CD4-positive, alpha-beta T cell treated with Interleukin-12 subunit alpha and Interleukin-12 subunit beta, for 1 hour (primary cell): ENCODE measurements at places on chromosomes 13 and 19.
A peak's percentile ranks its signal among the peaks of the same experiment; 100 is the strongest.

- DNase-seq, result no peak
These were observed 18.4 kb downstream of the NUMBL start for GRCh38 chr19:40672038-40672437.

GRCh38 chr13:51608857-51609406, 24.7 kb downstream of the WDFY2 start:
- DNase-seq, result no peak

- DNase-seq, result no peak
These were observed 7.8 kb downstream of the CIC start for GRCh38 chr19:42276821-42277220.

DNA sequence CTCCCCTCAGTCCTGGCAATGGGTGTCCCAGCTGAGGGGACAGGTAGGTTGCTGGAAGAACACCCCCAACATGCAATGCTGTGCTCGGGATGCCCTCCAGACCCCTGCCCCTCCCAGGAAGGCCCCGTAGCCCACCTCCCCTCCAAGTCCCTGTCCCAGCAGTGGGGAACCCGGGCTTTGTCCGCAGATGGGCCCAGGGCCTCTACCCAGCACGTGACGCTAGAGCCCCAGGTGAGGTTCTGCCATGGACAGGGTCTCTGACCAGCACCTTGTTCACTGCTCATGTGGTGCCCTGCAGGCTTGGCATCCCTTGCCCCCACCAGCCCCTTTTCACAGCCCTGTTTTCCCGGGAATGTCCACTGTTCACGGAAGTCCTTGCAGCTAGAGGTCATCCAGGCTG, 220.0 kb upstream of the SGCG start:
- DNase-seq, result no peak

- no peak for DNase-seq
These were observed 87.6 kb upstream of the ZNF91 start for GRCh38 chr19:23482829-23483228.

DNA sequence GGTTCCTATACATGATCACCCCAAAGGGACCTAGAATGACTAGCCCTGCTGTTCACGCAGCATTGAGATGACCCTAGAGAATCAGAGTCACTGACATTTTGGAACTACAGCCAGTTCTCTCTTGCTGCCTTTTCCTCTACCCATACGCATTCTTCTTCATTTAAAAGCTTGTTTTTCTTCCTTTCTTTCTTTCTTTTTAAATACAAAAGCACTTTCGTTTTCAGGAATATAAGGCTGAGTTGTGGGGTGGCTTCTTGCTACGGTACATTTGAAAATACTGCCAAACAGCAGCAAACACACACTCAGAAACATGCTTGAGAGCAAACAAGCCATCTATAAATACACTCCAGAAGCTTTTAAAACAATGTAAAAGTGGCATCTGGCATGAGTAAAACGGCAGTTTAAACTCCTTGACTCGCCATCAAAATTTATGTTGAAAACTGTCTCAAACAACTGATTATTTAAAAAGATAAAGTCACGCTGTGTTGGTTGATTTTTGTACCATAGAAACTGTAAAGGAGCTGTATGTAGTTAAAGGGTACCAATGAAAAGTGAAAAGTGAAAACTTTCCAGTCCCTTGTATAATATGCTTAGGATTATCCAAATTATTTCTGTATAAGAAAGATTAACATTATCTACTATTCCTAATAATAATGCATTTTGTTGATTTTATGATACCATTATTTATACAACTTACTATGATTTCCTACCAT, 95.6 kb downstream of the PCDH9 start:
- DNase-seq, result no peak

GRCh38 chr19:16594681-16595091, 22.5 kb upstream of the SLC35E1 start:
- DNase-seq, result peak; percentile 63

GRCh38 chr13:111202156-111202621, 87.1 kb downstream of the ARHGEF7 start:
- no peak for DNase-seq

DNA sequence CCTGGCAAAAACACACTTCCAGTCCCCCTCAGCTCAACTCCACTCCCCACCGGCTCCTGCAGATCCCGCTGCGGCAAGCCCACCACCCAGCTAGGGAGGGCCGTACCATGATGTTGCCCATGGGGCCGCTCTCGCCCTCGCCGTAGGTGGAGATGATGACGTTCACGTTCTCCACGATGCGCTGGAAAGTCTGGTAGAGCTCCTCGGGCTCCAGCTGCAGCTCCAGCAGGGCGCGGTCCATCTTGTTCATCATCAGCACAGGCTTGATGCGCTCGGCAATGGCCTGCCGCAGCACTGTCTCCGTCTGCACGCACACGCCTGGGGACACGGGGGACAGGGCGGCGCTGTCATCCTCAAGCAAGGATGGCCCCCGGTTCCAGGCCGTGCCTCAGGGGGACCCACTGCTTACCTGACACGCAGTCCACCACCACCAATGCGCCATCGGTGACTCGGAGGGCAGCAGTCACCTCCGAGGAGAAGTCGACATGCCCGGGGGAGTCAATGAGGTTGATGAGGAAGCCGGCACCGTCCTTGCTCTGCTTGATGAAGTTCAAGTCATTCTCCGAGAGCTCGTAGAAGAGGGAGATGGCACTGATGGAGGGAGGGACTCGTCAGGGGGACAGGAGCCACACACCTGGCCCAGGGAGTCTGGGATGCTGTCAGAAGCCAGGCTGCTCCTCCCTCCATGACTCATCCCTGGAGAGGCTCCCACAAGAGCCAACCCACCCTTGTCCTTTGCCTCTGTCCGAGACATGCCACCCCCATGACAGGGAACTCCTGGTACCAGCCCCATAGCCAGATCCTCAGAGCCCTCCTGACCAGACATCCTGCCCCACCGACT, 2.3 kb downstream of the EEF2 start:
- DNase-seq, result no peak

DNA sequence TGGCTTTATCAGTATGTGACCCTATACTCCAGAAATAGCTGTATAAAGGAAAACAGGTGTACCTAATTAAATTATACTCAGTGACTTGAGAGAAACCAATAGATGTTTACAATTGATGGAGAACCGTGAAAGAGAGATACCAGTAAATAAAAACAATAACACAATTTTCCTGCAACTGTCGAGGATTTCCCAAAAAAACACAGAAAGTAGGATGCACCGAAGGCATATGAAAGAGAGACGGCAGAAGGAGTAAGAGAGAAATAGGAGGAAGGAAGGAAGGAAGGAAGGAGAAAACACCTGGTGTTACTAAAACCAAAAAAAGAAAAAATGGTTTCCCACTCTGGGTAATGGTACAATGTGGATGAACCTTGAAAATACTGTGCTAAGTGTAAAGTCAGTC, 6.8 kb upstream of the ZNF229 start:
- DNase-seq, result no peak

- DNase-seq, result no peak
These were observed 9.9 kb upstream of the MEX3D start for GRCh38 chr19:1577929-1578618.

DNA sequence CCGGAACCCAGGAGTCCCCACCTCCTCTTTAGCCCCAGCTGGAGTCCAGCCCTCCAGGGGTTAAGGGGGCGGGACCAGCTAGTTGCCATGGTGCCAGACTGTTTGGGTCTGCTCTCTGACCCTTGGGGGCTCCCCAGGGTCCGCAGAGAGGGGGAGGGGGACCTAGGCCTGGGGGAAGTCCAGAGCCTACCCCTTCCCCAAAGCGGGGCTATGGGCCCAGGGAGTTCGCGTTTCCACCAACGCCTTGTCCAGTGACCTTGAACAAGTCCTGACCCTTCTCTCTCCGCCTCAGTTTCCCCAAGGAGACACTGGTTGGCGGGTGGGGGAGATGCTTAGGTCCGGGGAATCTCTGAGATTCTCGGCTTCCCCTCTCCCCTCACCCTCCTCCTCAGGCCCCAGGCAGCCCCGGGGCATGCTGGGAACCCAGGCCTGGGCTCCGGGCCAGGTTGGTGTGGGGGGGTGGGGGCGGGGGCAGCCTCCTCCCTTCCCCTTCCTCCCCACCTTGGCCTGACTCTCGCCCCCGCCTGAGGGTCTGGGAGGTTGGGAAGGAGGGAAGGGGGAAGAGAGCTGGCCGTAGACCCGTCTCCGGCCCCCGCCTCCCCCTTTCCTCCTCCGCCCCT, 2.6 kb upstream of the SPACA6 start:
- peak; percentile 87 for DNase-seq

- DNase-seq, result no peak
These were observed 258.2 kb upstream of the IRS2 start for GRCh38 chr13:110044551-110045111.

DNA sequence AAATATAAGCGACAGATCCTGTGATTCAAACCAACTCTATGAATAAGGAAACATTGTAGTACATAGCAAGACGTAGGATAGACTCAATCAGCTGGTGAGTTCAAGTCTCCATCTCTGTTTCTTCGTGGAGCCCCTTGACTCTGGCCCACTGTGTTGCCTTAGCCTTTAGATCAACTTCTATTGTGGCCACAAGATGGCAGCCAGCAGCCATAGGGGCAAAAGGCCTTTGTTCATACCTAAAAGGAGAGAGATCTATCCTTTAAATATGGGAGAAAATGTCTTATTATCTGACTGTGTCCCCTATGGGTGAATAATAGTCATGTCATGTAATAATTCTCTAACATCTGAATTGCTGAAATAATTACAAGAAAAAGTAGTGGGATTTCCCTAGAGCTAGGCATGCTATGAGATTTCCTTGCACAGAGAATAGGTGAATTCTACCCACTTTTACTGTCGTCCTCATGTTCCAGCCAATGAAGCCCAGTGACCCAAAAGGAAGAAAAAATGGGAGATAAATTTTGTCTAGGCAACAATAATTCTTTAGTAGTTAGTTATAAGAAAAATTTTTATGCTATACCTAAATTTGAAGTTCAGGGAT, 129.4 kb downstream of the PCDH20 start:
- DNase-seq, result no peak

GRCh38 chr19:39202998-39203355, 1.1 kb downstream of the SYCN start:
- DNase-seq, result no peak

GRCh38 chr19:7159105-7159933, 89.8 kb downstream of the ZNF557 start:
- DNase-seq, result no peak

GRCh38 chr19:35081201-35081600, 34.4 kb upstream of the FXYD3 start:
- no peak for DNase-seq

DNA sequence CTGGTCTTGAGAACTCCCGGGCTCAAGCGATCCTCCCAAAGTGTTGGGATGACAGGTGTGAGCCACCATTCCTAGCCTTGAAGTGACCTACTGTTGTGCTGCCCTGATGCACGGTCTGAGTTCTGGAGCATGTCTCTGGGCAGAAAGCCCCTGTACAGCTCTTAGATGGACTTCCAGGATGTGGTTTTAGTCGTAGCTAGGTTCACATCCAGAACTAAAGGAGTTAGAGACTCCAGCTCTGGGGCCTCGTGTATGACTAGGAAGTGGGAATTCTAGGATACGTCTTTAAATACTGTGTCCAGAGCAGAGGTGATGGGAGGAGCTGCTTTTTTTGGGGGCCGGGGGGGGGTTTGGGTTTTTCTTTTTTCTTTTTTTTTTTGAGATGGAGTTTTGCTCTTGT, 12.2 kb downstream of the UPF1 start:
- no peak for DNase-seq

- DNase-seq, result no peak
These were observed 109.9 kb downstream of the FRY start for GRCh38 chr13:32141462-32141861.

DNA sequence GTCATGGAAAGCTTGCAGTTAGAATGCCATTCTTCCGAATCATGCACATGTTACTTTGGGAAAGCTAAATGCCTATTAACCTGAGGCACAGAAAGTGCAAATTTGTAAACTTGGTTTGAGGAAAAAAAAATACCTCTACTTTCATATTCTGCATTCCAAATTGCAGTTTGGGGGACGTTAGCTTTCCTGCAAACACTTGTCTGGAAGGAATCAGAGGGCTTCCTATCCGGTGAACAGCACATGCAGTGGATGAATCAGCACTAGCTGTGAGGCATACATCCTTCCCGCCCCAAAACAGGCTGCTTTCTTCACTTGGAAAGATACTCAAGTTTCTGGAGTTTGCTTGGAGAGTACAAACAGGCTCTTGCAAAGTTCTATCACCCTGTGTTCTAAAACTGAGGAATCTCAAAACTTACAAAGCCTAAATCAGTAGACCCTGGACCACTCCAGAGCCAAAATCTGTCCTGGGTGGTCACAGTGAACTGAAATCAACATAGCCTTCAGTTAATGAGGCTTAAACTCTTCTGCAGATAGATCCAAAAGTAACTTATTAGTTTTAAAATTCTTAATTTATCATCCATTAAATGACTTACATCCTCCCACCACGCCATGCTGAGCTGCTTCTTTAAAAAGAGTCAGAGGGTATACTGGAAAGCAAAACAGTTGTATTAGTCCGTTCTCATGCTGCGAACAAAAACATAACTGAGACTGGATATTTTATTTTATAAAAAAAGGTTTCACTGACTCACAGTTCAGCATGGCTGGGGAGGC, 802.3 kb upstream of the ARGLU1 start:
- no peak for DNase-seq

GRCh38 chr13:45325806-45326205, 15.2 kb downstream of the TPT1 start:
- DNase-seq, result no peak

GRCh38 chr19:23203841-23204344, 46.3 kb downstream of the ZNF724 start:
- no peak for DNase-seq

DNA sequence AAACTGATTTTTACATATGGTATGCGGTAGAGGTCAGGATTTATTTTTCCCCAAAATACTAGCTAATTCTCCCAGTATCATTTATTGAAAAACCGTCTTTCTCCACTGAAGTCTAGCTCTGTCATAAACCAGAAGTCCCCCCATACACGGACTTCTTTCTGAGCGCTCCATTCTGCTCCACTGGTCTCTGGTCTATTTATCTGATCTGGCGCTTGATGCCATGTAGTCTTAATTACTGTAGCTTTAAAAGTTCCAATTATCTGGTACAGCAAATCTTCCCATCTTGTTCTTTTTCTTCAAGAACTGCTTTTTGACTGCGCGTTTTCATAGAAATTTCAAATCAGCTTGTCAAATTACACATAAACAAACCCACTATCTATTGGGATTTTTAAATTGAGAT, 13.7 kb downstream of the DCUN1D2 start:
- DNase-seq, result no peak
